IMR-90 (cell line): ENCODE measurements at places on chromosomes 13 and 19. TPM values are rescaled to one million over a fixed set of nuclear protein-coding genes. Genes with fewer than 3 reads are reported as not detected.

GRCh38 chr19:38736413-38737280 lies 7.6 kb downstream of the CAPN12 start:
- no peak for DNase-seq

DNA sequence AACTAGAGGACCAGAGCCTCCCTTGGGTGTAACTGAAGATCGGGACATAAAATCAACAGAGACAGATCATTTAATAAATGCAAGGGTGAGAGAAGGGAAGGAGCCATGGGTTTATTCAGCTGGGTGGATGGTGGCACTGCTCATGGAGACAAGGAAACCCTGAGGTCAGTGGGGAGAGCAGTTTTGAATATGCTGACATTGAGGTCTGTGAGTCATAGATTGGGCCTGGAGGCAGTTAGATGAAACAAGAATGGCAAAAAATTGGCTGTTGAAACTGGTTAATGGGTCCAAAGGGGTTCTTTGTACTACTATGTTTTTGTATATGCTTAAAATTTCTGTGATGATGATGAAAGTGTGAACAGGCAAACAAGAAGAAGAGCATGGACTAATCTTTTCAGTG lies 5.1 kb upstream of the GTF3A start:
- DNase-seq, result peak; percentile 23

GRCh38 chr19:47633517-47633916 lies 24.6 kb downstream of the BICRA start:
- no peak for DNase-seq

LSR gene
- total RNA-seq, result 0.18 and 0.28 TPM in 2 replicates

DNA sequence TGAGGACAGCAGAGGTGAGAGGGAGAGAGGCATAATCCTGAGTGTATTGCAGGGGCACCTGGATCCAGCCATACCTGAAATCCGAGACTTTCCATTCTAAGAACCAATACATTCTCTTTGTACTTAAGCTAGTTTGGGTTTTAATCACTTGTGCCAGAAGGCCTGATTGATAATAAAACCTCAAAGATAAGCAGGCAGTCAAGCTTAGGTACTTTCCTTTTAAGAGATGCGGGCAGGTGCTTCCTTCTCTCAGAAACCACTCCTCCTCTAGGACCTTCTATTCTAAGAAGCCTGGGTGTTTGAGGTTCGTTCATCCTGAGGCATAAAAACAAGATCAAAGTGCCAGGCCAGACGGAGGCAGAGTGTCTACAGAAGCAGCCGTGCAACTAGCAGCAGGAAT lies 22.2 kb downstream of the FAM187B start:
- DNase-seq, result no peak

GRCh38 chr13:40961214-40961613 lies 57.9 kb downstream of the ELF1 start:
- no peak for DNase-seq

DNA sequence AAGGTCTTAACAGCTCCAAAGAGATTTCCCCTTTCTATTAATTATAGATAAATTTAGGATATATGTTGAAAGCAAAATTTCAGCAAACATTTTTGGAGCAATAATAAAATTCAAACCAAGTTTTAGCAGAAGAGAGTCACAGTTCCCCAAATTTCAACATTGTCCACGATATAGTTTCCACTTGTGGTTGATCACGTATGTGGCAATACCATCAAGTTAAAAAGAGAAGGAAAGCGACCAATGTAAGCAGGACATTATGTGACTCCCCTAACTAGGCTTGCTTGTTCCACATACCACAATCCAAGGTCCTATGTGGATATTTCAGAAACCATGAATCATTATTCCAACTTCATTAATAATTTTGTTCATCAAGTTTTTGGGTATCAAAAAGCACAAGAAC lies 52.8 kb downstream of the ELF1 start:
- no peak for DNase-seq

TPP2 gene
- 52.9 and 62.2 TPM in 2 replicates for total RNA-seq

GRCh38 chr13:59210543-59210942 lies 953.2 kb downstream of the DIAPH3 start:
- DNase-seq, result no peak

- DNase-seq, result no peak
Observed at GRCh38 chr13:47291107-47291656, 394.3 kb upstream of the HTR2A start.

DNA sequence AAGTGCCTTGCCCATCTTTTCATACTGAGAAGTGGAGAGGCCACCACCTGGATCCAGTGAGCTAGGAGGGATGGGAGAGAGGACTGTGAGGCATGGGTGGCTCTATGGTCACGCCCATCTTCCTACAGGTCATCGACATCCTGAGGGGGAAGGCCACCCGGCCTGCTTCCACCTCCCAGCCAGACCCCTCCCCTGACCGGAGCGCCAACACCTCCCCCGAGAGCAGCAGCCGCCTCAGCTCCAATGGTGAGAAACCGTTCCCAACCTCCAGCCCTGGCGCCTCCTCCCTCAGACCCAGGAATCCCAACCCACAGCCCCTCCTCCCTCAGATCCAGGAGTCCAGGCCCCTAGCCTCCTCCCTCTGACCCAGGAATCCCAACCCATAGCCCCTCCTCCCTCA lies 10.1 kb downstream of the BCL3 start:
- DNase-seq, result no peak

GRCh38 chr13:89361909-89362308 lies 1690.7 kb downstream of the SLITRK5 start:
- DNase-seq, result peak; percentile 0

- no peak for DNase-seq
Observed at GRCh38 chr19:2132731-2133490, 18.5 kb downstream of the AP3D1 start.

ZNF559 gene
- total RNA-seq, result 8.8 and 9.4 TPM in 2 replicates

DNA sequence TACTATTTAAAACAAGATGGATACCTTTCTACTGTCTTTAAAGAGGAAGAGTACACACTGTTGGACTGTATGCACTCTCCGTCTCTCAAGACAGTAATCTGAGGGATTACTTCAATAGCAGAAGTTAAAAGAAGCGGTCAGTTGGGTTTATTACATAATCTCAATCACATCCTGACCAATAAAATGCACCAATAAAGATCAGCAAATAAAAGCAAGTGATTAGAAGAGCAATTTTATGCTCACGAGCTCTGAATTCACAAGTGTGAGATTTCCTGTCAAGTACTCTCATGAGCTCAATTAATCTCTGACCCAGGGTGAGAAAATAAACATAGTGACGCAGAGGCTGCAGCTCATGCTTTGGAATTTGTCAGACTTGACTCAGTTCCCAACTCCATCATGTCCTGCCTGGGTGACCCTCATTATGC lies 12.2 kb downstream of the ABCC4 start:
- DNase-seq, result no peak

RFXANK gene
- total RNA-seq, result 61.4 and 68.3 TPM in 2 replicates

- peak; percentile 89 for DNase-seq
Observed at GRCh38 chr19:10219678-10220077, 11.5 kb downstream of the S1PR2 start.

GRCh38 chr13:48645845-48646244 lies 7.9 kb upstream of the CYSLTR2 start:
- no peak for DNase-seq

DNA sequence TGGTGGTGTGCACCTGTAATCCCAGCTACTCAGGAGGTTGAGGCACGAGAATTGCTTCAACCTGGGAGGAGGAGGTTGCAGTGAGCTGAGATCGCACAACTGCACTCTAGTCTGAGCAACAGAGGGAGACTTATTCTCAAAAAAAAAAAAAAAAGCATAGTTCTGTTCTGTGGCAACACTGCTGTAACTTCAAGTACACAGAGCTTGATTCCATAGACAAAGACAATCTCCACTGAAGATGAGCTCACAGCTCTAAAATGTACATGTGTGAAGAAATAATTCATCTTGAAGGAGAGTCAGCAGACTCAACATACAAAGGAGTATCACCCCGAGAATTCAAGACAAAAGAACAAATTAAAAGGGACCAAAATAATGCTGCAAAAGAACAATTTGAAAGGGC lies 47.8 kb downstream of the KCTD15 start:
- DNase-seq, result no peak

PLVAP gene
- total RNA-seq, result not detected in 2 replicates

ADPRHL1 gene
- total RNA-seq, result 0.28 and 0.36 TPM in 2 replicates

VPS36 gene
- 16.7 and 23.1 TPM in 2 replicates for total RNA-seq

NTF4 gene
- 0.18 TPM in 1 of 2 replicates, not detected in the other for total RNA-seq

DNA sequence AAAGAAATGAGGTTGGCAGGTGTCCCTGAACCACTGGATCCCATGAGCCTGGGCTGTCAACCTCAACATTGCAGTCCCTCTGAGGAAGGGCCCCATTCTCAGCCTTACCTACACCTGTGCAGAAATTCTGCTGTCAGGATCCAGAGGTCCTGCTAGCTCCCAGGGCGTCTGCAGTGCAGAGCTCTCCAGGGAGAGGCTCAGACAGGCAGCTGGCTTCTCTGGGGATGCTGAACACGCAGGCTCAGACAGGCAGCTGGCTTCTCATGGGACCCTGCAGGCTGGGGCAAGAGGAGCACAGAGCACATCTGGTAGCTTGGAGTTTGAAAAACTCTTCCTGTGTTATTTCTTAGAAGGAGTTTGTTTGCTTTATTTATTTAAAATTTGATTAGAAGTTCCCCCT lies 50.9 kb downstream of the TMEM255B start:
- no peak for DNase-seq

DNA sequence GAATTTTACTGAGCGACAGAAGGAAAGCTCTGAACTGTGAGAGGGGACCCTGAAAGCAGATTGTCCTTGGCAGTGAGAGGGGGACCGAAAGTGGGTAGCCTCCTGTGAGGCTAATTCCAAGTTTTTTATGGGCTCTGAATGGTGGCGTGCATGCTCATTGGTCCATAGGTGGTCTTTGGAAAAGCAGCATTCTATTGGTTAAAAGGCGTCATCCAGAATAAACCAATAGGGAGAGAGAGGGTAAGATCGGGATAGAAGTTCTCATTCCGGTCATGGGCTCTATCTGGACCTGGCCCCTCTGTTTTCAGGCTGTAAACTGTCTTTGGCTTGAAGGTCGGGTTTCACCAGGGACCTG lies 539.8 kb upstream of the PCDH9 start:
- no peak for DNase-seq
